Fibroblast of skin of back (primary cell): ENCODE measurements at places on chromosomes 1 and 21.

- no peak for DNase-seq
Observed at GRCh38 chr1:243495442-243496186, 239.8 kb downstream of the SDCCAG8 start.

- no peak for DNase-seq
Observed at GRCh38 chr1:115647919-115648650, 6.3 kb downstream of the VANGL1 start.

DNA sequence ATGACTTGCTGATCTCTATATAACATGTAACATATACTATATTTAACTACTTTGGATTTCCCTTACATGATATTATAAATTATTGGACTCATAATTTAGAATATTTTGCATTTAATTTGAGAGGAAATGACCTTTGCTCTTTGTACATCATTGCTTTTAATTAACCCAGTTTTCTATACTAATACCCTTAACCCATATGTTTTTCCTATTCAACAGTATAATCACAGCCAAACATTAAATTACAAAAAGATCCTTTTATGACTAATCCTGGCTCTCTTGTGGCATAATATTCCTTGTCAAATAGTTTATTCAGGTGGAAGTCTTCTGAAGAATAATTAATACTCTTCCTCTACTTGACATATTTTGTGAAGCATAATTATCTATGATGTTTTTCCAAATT is 56.0 kb upstream of the GPR52 start:
- no peak for DNase-seq

DNA sequence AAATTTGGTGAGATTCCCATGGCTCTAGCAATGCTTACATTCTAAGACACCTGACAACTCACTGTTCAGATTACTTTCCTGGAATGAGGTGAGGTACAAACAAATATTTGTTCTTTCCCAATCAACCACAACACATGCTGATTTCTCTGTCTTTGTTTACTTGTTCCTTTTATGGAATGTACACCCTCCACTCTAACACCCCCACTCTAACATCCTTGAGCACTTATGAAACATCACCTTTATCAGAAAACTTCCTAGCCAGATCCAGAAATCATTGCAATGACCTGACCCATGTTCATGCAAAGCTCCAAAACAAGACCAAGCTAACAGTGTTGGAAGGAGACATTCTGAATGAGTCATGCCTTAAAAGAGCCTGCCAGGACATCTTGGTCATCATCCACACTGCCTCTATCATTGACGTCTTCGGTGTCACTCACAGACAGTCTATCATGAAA is 35.5 kb downstream of the HSD3B1 start:
- no peak for DNase-seq

DNA sequence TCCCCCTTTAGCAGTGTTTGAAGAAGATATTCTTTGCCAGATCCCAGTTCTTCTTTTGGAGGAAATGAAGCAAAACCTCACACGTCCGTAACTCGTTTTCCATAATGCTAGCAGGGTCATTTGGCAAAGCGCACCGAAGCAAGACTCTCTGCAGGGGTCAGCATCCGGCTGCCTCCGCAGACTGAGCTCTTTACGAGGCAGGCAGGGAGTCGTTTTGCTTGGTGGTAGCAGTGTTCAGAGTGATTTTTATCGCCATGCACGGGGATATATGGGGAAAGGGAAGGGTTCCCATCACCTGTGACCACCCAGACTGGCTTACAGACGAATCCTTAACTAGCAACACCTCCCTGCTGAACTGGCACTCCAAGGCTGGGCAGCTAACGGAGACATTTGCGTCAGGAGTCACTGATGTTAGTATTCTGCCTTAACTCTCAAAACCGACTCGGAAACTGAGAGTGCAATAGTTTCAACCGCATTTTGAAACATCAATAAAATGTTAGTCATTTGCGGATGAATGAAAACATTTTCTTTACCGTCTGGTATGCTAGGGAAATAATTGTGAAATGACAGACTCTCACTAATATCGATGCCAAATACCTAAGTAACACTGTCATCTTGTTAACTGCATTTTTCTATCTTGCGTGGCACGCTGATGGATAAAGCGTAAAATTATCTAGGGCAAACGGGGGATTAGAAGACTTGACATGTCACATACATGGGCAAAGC is 2.2 kb upstream of the NEGR1 start:
- DNase-seq, result peak; percentile 99

DNA sequence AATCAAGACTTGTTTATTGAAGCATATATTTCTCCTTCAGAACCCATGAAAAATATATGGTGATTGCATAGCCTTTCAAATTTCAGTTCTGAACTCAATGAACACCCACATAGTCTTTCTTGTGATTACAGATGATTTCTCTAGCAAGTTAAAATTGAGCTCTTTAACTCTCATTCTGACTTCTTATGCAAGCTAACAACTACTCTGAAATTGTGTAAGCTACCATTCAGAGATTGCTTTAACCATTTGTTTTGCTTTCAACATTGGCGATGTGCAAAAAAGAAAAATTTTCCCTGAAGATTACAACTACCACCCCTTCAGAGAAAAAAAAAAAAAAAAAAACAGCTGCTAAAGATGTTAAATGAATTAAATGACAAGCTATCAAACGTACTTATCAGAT is 193.9 kb downstream of the DAB1 start:
- no peak for DNase-seq

GRCh38 chr21:37656899-37657298 is 259.4 kb downstream of the KCNJ6 start:
- no peak for DNase-seq

GRCh38 chr1:7771823-7772299 is 765 bp downstream of the VAMP3 start:
- no peak for DNase-seq

GRCh38 chr1:57857809-57858208 is 433.9 kb upstream of the DAB1 start:
- DNase-seq, result peak; percentile 36

GRCh38 chr1:203765029-203765837 is at the start of gene LAX1:
TSS of gene LAX1 (plus strand) at chr1:203765183. CDS start at chr1:203765566, 383 bp downstream.
- no peak for DNase-seq

GRCh38 chr1:244324176-244324883 is 127.4 kb downstream of the ADSS2 start:
- no peak for DNase-seq

DNA sequence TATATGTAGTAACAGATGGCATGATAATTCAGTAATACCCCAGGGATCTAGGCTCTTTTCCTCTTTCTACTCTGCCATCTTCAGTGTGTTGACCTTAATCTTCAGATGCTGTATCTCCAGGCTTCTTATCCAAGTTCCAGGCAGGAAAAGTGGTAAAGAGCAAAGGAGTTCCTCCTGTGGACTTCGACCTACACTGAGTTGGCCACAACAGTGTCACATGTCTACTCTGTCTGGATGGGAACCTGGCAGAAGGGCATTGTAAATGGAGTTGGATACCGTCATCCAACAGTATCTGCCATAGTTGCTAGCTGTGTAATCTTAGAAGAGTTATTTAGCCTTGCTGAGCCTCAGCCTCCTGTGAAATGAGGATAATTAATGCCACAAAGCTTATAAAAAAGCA is 21.9 kb downstream of the IL23R start:
- DNase-seq, result no peak

- DNase-seq, result peak; percentile 22
Observed at GRCh38 chr1:1066403-1067283, 7.5 kb downstream of the RNF223 start.

DNA sequence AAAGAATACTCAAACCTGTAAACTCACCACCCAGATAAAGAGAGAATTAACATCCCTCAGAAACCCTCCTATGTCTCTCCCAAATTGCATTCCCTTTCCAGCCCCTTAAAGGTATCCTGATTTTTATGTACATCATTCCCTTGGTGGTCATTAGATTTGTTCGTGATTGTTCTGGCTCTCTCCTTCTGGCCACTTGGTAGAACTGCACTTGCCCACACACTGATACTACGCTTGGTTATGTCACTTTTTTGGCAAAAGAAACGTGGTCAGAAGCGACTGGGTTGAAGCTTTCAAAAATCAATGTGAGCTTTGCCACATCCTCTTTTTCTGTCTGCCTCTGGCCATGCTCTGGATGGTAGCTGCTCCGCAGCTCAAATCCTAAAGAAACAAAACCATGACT is 76.3 kb downstream of the KRTAP19-8 start:
- DNase-seq, result no peak

GRCh38 chr1:36222481-36223380 is 1.5 kb upstream of the THRAP3 start:
- DNase-seq, result no peak

- no peak for DNase-seq
Observed at GRCh38 chr1:244454412-244454811, 2.7 kb upstream of the ADSS2 start.

- no peak for DNase-seq
Observed at GRCh38 chr1:245248231-245248731, 93.5 kb downstream of the KIF26B start.

- no peak for DNase-seq
Observed at GRCh38 chr1:187229496-187229895, 400.7 kb downstream of the PLA2G4A start.

DNA sequence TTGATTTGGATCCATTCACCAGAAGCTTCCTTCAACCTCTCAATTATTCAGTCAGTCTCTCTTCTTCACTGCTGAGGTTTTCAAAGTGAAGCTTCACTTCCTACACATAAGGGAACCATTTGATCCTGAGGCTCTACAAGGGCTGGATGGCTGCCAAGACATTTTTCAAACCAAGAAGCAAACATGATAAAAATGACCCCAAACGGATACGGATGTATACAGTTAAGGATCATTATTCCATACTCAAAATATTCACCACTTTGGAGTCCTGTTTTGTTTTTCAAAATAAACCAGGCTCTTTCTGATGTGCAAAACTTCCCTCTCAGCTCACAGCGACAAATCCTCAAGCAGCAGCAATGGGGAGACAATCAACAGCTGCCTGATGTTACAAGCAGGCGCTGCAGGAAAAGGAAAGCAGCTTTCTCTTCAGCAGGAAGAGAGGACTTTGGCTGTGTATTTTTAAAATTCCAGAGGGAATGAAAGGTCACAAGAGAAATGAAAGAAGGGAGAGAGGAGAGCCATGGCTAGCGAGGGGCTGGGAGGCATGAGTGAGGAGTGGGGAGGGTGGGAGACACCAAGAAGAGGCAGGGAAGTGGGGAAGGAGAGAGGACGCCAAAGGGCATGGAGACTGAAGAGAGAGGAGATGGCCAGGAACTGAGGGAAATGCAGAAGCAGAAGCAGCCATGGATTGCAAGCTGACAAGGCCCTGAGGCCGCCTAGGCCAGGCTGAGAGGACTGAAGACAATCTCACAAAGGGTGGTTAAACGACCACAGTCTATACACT is 145.4 kb downstream of the SLC45A1 start:
- DNase-seq, result peak; percentile 78

- DNase-seq, result peak; percentile 37
Observed at GRCh38 chr1:109547463-109548320, 723 bp upstream of the GNAI3 start.

DNA sequence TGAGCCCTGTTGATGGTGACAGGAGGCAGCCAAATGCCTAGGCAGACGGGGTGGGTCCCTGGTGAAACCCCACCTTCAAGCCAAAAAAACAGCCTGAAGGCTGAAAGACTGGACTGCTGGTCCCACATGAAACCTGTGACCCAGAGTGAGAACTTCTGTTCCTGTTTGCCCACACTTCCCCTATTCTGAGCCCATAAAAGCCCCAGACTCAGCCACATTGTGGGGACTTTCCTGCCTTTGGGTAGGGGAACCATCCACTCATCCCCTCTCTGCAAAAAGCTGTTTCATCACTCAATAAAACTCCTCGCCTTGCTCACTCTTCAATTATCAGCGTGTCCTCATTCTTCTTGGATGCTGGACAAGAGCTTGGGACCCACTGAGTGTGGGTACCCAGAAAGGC is 25.2 kb downstream of the HTR6 start:
- no peak for DNase-seq

DNA sequence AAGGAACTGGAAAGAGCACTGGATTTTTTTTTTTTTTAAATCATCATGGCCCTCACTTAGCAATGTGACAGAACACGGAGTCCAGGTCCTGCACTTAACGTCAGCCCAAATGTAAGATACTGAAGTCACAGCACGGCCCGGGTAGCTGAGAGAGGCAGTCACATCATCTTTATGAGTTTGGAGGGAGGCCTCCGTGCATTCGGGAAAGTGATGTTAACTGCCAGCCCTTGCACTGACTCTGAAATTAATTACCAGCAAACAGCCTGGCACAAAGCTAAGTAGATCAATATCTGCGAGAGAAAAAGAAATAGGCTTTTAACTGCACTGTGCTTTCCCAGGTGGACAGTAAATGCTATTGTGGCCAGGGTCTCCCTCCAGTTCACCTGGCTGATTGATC is 109.5 kb upstream of the ADAR start:
- DNase-seq, result no peak

- no peak for DNase-seq
Observed at GRCh38 chr1:206662396-206663092, 22.2 kb upstream of the MAPKAPK2 start.

DNA sequence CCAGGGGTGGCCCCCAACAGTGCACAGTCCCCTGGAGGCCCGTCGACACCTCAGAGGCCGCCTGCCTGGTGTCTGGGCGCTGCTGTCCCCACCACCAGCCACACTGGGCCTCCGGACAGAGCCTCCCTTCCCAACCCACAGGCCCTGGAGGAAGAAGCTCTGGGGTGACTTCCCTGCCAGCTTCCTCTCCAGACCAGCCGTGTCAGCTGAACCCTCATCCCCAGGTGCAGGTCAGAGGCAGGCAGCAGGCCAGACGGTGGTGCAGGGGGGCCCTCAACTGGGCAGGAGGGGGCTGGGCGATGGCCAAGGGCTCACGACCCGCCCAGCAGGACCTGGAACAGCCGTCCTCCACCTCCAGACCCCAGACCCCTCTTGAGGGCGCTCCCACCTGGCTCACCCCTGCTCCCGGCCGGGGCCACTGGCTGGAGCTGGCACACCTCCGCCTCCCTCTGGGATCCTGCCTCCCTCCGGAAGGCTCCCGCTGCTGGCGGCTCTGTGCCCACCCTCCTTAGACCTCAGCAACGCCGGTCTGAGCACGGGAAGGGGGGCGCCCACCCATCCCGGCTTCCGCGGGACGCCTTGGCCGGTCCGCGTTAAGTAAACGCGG is 520 bp downstream of the TNFRSF18 start:
- DNase-seq, result no peak

DNA sequence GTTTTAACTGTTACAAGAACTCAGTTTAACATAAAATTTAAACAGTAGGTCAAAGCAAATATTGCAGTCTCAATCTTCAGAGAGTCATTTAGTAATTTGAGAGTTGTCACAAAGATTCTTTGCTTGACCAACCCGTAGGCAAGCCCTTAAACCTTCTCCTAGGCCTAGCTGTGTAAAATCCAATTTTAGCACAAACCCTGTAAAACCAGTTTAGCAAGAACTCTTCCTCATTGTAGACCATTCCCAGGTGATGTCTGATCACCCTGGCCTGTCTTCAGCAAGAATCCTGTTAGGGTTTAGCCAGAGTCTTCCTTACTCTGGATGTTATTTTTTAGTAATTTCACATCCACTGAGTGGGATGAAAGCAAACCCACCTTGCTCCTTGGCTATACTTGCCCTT is 30.1 kb downstream of the LRIG2 start:
- DNase-seq, result no peak

DNA sequence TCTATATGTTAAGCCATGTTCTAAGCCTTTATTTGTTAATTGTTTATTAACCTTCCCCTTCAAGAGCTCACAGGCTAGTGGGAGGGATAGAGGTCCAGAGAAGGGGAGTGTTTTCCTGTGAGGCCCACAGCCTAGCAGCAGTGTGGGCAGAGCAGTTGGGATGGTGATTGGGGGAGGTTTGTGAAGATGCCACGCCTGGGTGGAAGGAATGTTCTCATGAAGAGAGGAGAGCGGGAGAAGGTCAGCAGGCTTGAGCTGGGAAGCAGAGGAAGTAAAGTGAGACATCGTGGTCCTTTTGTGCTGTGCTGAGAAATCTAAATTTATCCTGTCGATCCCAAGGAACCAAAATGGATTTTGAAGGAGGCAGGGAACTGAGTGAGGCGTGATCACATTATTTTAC is 42.6 kb downstream of the TRAPPC10 start:
- peak; percentile 62 for DNase-seq
